ENCODE measurements at places on chromosomes 11 and 22.

DNA sequence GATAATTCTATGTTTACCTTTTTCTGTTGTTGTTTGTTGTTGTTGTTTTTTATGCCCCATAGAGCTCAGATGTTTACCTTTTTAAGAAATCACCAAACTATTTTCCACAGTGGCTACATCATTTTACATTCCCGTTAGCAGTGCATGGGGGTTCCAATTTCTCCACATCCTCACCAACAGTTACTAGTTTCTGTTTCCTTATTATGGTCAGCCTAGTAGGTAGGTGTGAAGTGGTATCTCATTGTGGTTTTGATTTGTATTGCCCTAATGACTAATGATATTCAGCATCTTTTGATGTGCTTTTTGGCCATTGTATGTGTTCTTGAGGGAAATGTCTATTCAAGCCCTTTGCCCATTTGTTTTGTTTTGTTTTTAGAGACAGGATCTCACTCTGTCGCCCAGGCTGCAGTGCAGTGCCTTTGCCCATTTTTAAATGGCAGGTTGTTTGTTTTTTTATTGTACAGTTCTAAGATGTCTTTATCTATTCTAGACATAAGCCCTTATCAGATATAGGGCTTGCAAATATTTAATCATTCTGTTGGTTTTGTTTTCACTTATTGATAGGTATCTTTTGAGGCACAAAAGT lies 27.5 kb downstream of the CHEK2 start:
- no peak for DNase-seq

DNA sequence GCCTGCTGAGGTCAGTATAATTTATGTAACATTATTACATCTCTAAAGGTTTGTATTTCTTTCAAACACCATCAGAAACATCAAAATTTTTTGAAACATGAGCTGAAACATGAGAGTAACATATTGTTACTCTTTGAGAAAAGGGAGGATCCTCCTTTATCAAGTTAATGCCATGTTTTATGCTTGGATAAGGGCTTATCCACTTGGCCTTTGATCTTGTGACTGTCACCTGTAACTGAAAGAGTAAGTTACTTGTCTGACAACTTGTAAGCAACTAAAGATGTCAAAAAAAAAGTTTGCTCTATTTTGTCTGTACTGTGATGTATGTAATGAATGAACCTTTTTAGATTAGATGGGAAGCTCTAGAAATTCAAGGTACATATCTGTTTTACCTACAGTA lies 59.6 kb downstream of the FAR1 start:
- DNase-seq: no peak

GRCh38 chr11:83124636-83125424 lies 32.1 kb upstream of the PCF11 start:
- no peak for DNase-seq

GRCh38 chr22:29720811-29721323 lies 1.1 kb downstream of the CABP7 start:
- no peak for DNase-seq
